NCI-H2171 treated with DMSO at 0.1 percent for 48 hours (cell line): ENCODE measurements at places on chromosomes 1 and 21.
A peak's percentile ranks its signal among the peaks of the same experiment; 100 is the strongest.

DNA sequence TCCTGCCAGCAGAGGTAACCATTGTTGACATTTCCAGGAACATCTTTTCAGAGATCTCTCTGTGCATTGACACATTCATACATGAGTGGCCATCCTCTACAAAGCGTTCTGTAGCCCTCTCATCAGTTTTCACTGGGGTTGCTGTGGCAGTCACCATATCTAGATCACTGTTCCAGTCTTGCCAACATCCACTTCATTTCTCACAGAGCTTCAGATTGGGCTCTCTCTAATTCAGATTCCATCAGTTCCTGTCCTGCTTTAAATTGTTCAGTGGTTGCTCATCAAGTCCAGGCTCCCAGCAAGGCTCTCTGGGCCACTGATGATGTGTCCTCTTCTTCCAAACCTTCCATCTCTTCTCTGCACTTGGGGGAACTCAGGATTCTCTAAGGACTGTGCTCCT is 173.7 kb downstream of the KCNJ6 start:
- no peak for DNase-seq

DNA sequence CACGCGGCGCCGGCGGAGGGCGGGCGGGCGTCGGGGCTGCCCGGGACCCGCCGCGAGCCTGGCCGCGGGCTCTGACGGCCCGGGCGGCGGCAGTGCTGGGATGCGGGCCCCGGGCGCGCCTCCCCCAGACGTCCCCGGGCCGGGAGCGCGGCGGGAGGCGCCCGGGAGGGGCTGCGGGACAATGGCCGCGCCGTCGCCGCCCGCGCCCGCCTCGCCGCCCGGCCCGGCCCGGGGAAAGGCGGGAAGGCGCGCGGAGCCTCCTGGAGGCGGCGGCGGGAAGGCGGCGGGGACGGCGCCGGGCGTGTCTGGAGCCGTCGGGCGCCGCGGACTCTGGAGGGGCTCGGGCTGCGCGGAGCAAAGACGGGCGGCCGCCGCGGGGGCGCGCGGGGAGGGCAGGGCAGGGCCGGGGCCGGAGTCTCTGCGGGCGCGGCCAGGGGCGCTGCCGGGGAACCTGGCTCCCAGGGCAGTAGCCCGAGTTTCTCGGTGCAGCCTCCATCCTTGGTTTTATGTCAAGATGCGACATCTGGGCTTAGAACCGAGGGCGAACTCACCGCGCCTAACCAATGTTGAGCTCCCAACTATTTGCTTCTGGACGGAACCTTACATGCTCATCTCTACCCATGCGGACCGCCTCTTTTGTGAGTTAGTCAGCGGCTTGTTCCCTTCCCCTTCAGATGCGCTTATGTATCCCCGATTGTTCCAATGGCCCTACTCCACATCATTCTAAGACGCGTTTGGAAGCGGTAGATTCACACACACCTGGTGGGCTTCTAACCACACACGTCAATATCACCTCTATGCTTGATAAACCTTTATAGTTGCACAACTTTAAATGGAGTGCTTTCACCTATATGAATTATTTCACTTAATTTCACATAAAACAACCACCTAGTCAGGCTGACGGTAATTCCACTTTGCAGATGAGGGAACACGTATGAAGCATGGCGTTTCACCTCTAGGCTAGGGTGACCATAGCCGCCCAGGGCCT is 651 bp downstream of the ZBTB8A start:
- peak; percentile 46 for DNase-seq

DNA sequence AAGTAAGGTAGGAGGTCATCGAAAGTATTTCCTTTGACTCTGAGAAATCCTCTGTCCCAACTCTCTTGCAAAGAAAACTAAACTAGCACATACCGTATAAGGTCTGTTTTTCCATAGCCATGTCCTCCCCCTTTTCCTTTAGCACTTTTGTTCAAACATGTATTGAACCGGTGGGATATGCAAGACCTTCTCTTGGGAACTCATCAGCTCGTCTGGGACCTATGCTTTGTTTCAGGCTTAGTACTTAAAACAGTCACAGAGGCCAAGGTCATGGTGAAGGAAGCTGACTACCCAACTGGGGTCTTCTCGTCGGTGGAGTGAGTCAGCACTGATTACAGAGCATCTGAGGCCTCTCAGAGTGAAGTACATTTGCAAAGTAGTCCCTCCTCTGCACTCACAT is 185.0 kb downstream of the ZBTB18 start:
- DNase-seq = no peak

DNA sequence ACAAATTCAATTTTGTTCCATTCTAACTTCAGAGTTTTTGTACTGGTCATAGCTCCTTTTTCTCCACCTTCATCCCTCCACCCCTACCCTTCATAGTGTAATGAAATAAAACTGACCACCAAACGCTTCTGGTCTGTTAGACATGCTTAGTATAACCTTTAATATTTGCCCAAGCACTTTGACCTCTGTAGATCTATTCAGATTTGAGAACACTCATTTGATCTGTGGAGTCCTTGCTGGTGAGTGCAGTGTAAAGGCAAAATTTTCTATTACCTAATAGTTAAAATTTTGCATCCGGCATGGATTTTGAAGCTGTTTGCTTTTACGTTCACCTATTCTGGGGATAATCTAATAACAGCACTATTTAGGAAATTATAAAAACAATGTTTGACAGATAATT is 41.2 kb downstream of the TMEM200B start:
- no peak for DNase-seq

GRCh38 chr1:59669752-59670312 is 144.9 kb upstream of the HOOK1 start:
- no peak for DNase-seq

DNA sequence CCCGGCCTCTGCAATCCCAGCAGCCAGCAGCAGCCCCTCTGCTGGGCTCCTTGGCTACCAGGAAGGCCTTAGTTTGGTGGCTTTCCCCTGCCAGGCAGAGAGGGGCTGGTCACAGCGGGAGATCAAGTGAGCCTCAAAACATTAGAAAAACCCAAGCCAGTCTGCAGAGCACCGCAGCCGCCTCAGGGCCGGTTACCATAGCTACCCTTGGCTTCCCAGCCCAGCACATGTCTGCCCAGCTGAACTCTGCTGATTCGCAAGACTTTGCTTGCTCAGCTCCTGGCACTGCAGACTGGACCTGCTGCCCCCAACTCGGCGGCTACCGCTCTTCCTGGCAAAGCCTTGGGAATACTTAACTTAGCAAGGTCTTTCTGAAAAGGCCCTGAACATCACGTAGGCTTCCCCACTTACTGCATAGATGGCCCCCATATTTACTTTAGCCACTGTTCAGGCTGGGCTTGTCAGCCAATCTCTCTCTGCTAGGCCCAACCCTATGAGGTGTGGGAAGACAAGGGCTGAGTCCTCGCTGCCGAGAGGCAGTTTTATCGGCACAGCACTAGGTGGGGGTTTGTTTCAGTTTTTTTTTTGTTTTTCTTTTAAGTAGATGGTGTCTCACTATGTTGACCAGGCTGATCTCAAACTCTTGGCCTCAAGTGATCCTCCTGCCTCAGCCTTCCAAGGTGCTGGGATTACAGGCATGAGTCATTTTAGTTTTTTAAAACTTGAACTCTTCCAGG is 28.6 kb upstream of the PLEKHG5 start:
- peak; percentile 59 for DNase-seq

GRCh38 chr1:82018319-82018718 is 217.6 kb downstream of the ADGRL2 start:
- peak; percentile 88 for DNase-seq

GRCh38 chr1:173862769-173863223 is 5.0 kb downstream of the GAS5 start:
- no peak for DNase-seq

DNA sequence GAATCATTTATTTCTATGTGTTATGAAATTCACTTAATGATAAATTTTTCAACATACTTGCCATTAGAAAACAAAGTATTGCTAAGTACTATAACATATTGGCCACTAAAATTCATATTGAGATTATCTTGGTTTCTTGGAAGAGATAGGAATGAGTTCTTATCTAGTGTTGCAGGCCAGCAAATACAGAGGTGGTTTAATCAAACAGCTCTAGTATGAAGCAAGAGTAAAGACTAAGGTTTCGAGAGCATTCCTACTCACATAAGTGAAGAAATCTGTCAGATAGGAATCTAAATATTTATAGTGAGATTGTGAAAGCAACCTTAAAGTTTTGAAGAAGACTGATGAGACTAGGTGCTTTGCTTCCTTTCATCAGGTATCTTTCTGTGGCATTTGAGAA is 37.9 kb upstream of the FOXE3 start:
- no peak for DNase-seq

- no peak for DNase-seq
Observed at GRCh38 chr1:54272772-54273091, 72.8 kb downstream of the MRPL37 start.

GRCh38 chr1:246725191-246725590 is 982 bp downstream of the SCCPDH start:
- no peak for DNase-seq

GRCh38 chr1:34744851-34745250 is 10.0 kb upstream of the GJB5 start:
- no peak for DNase-seq

- no peak for DNase-seq
Observed at GRCh38 chr1:245041058-245041698, 113.6 kb upstream of the KIF26B start.

DNA sequence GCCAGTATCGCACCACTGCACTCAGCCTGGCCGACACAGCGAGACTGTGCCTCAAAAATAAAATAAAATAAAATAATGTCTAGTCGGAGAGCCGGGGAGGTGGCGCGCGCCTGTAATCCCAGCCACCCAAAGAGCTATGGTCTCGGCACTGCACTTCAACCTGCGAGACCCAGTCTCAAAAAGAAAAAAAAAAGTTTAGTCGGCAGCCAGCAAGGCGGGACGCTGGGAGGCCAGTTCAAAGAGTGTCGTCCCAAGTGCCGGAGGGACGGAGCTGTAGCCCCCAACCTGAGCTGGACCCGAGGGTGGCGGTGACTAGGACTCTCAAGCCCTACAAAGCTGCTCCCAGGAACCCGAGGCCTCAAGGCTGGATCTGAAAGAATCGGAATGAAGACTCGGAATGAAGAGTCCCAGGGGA is 632 bp upstream of the FALEC start:
- DNase-seq = no peak

GRCh38 chr1:115436596-115436995 is 98.5 kb upstream of the NGF start:
- no peak for DNase-seq

- peak; percentile 89 for DNase-seq
Observed at GRCh38 chr1:50214717-50215116, 106.0 kb downstream of the ELAVL4 start.

DNA sequence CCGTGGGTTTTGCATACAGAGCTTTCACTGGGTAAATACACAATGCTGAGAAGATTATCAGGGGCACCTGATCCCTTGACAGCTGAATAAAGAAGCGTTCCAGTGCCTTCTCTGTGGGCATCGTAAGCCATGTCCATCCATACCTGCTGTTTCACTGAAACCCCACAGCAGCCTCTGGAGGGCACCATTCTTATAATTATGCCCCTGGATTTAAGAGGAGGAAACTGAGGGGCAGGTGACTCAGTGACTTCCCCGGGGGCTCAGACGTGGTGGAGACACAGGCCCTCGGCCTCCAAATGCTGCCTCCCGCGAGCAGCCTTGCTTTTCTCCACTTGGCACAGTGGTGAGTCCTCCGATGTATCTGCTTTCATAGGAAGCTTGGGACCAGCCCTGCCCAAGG is 56.7 kb downstream of the B3GALT5 start:
- no peak for DNase-seq

DNA sequence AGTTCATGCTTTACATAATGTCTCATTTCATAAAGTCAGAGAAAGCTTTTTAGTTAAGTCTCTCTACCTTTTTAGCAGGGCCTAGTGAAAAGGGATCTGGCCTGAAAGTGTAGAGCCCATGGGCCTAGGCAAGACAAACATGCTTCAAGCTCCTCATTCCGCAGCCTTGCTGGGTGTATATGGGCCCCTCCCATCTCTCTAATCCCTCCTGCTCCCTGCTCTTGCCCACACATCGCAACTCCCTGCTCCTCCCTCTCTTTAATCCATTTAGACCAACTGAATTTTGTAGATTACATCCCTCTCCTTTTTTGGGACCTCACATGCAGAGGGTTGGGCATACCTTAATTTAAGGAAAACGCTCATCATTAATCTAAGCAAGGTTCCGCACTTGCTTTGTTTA is 42.3 kb upstream of the CCDC190 start:
- DNase-seq = no peak

DNA sequence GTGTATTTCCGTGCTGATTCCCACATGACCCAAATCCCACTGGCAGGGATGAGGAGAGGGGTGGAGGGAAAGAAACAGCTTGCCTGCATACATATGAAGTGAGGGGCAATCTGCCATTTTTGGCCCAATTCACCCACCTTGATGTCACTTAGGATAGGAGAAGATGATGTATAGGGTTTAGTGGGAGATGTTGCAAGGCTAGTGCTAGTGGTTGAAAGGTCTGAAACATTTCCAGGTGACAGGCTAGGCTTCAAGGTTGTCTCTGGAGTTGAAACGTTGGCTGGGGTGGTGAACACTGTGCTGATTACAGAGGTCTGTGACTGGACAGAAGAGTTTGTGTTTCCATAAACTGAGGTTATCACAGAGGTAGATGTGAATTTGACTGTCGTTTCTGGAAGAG is 12.1 kb downstream of the CD34 start:
- no peak for DNase-seq

DNA sequence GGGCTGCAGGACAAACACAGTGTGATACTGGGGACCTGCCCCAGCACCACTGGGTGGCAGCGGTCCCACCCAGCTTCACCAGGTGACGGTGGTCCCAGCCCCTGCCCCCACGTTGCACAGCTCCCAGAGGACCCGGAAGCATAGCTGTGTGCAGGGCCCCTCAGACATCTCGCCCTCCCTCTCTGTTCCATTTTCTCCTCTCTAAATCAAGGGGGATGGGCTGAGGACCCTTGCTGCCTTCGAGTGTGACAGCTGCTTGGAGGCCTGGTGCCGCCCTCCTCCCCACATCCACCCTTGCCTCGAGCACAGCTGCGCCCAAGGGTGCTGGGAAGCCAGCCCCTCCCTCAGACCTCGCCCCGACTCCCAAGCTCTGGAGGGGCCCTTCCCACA is 16.1 kb upstream of the LRRC3 start:
- DNase-seq = no peak

- no peak for DNase-seq
Observed at GRCh38 chr1:167631936-167632614, 2.0 kb downstream of the RCSD1 start.
